ENCODE measurements at places on chromosomes 7 and 10.

DNA sequence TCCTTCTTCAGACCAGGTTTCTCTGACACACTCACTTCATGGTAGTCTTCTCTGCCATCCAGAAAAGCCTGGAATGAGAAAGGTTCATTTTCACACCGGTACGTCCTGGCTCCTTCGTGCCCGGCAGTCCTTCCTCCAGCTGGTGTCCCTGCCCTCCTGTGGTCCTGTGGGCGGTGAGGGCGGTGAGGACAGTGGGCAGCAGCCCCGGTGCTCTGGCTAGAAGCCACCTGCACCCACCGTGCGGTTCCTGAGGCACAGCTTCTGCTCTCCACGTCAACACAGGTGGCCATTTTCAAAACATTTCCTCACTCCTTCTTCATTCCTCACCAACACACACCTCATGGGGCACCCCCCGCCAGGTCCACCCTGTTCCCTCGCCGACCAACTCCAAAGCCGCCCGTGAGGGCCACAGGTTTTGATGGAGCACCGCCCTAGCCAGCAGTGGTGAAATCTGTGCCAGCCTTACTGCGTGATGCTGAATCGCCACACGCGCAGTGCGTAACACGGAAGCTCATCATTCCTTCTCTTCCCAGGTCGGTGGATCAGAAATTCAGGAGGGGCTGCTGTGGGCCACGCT, 251.4 kb upstream of the RNF32 start:
- no peak for ATAC-seq

- no peak for ATAC-seq
These were observed 182.6 kb upstream of the LYZL1 start for GRCh38 chr10:29106287-29106686.

DNA sequence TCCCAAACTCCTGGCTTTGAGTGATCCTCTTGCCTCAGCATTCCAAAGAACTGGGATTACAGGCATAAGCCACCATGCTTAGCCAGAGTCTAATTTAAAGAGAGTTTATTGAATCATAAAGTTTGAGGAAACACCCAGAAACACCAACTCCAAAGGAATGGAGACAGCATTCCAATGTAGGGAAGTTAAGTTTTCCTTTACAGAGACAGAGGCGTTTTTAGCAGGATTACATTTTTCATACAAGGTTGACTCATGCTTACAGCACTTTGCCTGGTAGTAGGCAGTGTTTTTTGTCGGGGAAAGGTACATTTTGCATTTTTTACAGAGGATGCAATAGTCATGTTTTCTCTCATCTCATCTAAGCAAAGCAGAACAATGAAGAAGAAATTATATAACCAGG, 18.9 kb upstream of the OPN4 start:
- no peak for ATAC-seq

- ATAC-seq: no peak
These were observed 2.4 kb downstream of the AMPH start for GRCh38 chr7:38628630-38629385.

DNA sequence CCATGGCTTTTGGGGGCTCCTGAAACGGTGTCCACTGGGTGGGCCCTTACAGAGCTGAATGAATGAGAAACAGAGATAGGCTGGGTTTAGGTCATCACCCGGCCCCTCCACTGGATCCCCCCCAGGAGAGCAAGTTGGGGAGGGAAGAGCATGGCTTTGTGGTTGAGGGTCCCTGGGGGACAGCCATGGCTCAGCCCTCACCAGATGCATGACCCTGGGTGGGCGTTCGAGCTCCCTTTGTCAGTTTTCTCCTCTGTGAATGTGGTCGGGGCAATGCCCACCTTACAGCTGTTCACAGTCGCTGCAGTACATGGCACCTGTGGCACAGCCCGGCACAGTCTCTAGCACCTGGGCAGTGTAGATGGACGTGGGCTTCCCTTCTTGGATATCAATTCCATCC, 40.6 kb upstream of the CXCL12 start:
- no peak for ATAC-seq

DNA sequence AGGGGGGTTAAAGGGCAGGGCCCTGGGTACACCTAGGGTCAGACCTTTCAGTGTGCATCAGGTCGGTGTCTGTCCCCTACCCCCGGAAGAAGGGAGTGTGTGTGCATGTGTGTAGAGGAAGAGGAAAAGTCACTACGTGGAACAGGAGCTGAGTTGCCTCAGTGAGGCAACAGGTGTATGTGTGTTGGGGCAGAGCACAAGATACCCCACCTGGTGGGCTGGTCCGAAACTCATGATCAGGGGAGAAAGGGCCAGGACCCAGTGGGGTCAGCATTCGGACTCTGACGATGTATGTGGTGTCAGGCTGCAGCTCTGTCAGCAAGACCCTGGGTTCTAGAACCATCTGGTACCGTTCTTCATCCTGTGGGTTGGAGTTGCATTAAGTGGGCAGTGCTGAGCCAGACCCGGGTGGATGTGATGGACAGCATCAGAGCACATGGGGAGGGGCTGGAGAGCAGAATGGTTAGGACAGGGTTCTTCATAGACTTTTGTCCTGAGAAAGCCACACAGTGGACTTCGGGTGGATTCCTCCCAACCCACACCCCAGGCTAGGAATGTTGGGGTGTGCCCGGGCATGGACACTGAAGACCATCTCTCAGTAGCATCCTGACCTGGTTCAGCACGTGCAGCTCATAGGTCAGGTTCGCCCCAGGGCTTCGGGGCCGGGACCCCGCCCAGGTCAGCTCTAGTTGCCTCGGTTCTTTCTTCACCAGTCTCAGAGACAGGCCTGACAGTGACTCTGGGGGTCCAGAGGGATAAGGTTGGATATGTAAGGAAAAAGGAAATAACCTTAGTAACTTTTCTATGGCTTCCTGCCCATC, 10.7 kb downstream of the EPHA1 start:
- ATAC-seq: no peak

GRCh38 chr10:10891124-10892082, 126.3 kb upstream of the CELF2 start:
- ATAC-seq: peak; percentile 80

- peak; percentile 79 for ATAC-seq
These were observed 31.3 kb upstream of the ZNRF2 start for GRCh38 chr7:30252885-30253795.

DNA sequence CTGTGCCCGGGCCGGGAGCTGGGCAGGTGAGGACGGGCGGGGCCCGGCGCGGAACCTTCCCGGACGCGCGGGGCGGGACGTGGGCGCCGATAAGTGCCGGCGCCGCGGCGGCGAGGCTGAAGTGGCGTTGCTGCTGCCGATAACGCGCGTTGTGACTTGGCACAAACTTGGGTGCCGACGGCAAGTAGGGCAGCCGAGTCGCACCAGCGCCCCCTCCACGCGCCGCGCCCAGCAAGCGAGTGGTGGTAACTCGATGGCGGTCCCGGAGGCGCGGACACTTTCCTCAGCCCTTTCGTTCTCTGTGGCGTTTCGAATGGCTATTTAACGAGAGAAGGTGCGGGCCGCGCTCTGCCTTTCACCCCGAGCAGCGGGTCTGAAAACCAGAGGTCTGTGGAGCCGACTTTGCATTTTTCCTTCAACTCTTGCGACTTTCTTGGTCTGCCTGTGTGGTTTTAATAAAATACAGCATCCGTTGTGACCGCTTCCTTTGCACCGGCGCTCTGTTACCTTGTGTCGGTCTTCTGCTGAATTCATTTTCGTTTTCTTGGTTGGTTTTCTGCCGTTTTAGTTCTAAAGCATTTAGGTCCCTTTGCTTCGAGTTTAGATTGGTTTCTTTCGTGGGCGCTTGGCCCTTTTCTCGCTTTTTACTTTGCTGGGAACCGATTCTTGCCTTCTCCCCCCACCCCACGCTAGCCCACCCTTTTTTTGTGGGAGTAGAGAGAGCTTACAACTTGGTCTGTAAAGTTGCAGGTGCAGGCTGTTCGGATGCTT, 701 bp downstream of the STK17A start:
- ATAC-seq: peak; percentile 37

DNA sequence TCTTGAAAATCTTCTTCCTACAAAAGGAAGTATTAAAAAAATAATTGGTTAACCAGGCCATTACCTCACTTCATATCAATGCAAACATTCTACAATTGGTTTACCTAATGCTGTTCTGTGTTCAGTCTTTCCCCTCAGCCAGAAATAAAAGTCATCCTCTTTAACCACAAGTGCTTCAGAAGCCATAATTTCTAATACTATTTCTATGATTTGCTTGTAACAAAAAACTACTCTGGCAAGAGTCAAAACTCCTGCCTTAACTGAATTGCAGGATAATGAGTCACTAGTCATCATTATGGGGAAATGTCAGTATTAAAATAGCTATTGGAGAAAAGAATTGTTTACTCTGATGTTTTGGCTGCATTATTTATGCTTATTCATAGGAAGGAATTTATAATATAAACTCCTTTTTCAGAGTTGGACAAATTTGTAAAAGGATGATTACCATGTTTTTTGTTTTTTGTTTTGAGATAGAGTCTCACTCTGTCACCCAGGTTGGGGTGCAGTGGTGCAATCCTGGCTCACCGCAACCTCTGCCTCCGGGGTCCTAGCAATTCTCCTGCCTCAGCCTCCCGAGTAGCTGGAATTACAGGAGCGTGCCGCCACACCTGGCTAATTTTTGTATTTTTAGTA, 55.5 kb upstream of the ODAD2 start:
- peak; percentile 72 for ATAC-seq

- no peak for ATAC-seq
These were observed 639.6 kb upstream of the FOXK1 start for GRCh38 chr7:4042402-4043045.

GRCh38 chr10:127398140-127398970, 150.8 kb upstream of the NPS start:
- ATAC-seq: no peak

DNA sequence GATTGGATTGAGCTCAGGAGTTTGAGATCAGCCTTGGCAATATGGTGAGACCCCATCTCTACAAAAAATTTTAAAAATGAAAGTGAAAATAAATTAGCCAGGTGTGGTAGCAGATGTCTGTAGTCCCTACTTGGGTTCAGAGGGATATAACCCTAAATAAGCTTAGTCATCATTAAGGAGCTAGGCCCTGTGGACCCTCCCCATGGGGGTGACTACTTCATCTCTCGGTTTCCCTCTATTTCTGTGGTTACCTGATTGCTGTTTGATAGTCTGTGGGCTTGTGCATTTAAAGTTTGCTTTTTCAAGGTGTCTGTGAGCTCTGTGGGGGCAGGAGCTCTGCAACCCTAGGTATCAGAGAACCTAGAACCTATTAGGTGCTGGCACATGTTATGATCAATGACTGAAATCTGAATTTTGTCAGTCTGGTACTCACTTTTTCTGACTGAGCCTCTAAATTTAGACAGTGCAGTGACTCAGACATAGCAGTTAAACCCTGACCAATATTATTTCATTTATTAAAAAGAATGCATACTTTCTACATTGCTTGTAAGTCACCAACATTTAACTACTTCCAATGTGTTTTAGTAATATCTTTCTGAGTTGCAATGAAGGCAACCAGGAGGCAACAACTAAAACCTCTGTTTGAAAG, 8.1 kb upstream of the CUZD1 start:
- ATAC-seq: no peak

- no peak for ATAC-seq
These were observed 351.2 kb downstream of the PTPRN2 start for GRCh38 chr7:158236400-158236799.

DNA sequence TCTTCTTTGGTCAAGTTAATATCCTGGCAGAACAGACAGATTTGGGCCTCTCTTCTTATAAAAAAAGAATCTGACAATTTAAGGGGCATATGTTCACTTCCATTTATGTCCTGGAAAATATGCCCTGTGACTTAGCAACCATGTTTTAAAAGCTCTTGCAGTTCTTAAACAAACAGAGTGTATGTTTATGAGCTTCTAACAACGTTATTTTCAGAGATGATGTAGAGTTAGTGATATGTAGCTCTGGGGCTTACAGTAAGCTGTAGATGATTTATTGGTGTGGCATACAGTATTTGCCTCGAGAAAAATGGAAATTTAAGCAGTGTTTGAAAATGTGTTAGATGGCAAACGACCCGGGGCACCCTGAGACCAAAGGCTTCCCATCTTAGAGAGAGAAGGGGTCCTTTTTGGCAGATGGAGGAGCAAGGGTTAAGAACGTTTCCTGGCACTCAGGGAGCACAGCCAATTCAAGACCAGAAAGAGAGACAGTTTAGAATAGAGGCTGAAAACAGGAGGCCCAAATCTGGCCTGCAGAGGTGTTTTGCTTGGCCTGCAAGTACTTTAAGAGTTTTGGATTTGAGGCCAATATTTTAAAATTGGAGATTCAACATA, 397.5 kb downstream of the KCNMA1 start:
- peak; percentile 50 for ATAC-seq

DNA sequence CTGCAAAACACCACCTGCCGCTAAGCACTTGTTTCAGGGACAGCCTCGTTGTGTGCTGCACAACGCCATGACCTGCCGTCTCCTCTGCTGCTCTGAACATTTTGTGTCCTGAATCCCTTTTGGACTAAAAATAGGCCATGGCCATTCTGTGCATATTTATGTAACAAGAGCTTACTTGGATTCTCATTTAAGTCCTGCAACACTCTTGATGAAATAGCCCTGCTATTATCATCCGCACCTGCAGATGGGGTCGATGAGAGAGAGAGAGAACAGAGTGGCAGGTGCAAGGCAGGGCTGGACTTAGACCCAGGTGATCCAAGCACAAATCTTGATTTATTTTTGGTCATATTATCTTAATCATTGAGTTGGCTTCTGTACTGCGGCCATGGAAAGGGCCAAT, 121.2 kb upstream of the PRKCQ start:
- ATAC-seq: no peak

All from gastroesophageal sphincter (tissue), 4 donors.